ENCODE measurements at places on chromosomes 2 and 18.

GRCh38 chr18:2572892-2573291 is 1.5 kb downstream of the NDC80 start:
- DNase-seq = no peak

GRCh38 chr2:94980406-94980805 is 45.1 kb upstream of the MAL start:
- DNase-seq = no peak

- no peak for DNase-seq
Measured at GRCh38 chr2:226877491-226877890, 41.6 kb downstream of the RHBDD1 start.

DNA sequence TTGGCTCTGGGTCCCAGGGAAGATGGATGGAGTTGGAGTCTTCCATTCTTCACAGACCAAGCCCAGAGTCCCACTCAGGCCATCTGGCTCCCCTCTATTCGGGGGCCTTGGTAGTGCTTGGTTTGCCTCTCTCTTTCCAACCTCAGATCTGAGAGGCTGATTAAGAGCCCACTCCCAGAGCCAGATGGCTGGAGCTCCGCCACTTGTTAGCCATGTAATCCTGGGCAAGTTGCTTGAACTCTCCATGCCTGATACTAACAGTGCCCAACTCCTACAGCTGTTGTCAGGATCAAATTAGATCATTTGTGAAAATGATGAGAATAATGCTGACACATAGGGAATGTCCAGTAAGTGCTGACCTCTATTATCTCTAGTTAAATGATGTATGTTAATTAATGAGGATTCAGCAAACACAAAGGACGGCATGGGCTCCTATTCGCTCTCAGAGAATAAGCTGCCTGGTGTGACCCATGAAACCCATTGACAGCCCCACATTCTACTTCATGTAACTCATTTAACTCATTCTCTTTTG is 46.6 kb upstream of the SLC14A1 start:
- no peak for DNase-seq

- no peak for DNase-seq
Measured at GRCh38 chr2:177235855-177236437, 23.4 kb downstream of the HNRNPA3 start.

- no peak for DNase-seq
Measured at GRCh38 chr2:43238176-43238575, 11.8 kb upstream of the ZFP36L2 start.

DNA sequence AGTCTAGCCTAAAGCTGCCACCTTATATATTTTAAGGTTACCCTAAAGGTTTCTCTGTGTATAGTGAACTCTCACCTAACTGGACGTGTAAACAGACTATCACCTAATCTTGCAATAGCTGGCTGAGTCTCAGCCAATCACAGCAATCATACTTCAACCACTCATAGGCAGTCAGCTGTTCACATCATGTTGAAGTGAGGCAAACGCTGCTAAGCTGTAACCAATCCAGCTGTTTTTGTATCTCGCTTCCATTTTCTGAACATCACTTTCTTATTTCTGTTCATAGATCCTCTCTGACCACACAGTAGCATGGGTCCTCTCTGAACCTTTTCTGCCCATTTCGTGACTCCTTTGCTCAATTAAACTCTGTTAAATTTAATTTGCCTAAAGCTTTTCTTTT is 468.2 kb upstream of the POU3F3 start:
- DNase-seq = no peak

DNA sequence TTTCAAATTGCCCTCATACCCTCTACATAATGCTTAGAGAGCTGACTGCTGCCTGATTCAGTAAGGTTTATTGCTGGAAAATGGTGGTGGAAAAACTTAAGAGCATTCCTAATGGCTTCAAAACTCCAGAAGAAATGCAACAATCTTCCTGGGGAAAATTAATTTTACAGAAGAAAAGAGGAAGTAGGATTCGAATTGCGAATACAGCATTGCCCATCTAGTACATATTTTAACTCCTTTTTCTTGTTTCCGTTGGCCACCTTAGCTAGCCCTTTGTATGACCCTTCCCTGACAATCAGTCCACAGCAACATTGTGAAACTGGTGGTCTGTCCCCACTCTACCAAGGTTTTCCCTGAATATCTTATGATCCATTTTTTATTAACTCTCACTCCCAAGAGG is 224.7 kb downstream of the MTX2 start:
- no peak for DNase-seq

- no peak for DNase-seq
Measured at GRCh38 chr2:86081724-86082123, 24.0 kb downstream of the POLR1A start.
